ENCODE measurements at places on chromosomes 16 and 17.

DNA sequence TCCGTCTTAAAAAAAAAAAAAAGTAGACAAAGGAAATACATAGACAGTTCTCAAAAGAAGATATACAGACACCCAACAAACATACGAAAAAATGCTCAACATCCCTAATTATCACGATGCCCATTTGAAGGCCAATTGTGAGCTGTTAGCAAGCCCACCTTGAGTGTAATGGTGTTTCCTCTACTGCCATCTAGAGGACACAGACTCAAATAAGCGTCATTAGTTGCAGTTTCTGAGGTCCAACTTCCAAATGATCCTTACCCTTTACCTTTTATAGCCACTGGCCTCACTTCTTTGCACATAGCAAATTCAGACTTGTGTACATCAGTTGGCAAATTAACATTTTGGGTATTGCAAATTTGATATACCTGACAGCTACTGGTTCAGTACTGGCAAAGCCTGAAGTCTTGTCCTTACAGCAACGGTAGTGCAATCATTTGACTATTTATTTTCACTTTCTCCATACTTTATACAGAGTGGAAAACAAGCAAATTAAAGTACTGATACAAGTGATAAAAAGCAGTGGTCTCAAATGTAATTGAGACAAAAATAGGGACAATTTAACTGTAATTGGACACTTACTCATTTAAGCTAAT, 536.3 kb upstream of the EEF2KMT start:
- DNase-seq, result no peak

DNA sequence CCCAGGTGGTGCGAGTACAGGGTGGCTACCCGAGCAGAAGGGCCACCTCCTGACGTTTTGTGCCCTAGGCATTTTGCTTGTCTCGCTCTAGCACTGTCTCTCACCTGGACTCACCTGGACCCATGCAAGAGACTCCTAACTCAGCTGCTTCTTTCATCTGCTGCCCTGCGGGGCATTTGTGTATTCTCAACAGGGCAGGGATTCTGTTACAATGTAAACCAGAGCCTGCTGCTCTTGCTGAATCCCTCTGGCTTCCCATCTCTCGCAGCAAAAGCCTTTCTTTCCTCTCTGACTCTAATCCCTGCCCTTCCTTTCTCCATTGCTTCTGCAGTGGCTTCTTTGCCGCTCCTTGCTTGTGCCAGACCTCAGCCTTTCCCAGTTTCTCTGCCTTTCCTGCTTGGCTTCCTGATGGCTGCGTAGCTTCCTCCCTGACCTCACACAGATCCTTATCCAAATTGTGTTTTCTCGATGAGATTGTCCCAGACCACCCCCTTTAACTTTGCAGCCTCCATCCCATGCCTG, 10.2 kb downstream of the ARSG start:
- no peak for DNase-seq

DNA sequence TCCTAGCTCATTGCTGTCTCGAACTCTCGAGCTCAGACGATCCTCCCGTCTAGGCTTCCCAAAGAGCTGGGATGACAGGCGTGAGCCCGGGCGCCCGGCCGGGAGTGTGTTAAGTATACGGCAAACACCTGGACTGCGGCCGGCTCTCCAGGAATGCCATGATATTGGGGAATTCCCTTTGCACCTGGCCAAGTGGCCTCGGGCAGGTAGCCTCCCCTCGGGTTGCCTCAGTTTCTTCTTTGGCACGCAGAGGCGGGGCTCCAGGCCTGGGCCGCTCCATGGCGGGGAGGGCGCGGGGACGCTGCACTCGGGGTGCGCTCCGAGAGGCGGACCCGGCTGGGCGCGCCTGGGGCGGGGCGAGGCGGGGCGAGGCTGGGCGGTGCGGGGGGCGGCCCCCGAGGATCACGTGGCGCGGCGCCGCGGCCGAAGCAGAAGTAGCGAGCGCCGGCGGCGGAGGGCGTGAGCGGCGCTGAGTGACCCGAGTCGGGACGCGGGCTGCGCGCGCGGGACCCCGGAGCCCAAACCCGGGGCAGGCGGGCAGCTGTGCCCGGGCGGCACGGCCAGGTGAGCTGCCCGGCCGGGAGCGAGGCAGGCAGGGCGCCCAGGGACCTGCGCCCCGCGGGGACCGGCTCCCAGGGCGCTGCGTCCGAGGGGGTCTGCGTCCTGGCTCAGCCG, at the start of gene PLCG2:
Gene PLCG2, plus strand, starts transcription at position 431 of the 675 bp plus-strand sequence. CDS start 6,699 bp downstream, outside the sequence.
- peak; percentile 69 for DNase-seq

DNA sequence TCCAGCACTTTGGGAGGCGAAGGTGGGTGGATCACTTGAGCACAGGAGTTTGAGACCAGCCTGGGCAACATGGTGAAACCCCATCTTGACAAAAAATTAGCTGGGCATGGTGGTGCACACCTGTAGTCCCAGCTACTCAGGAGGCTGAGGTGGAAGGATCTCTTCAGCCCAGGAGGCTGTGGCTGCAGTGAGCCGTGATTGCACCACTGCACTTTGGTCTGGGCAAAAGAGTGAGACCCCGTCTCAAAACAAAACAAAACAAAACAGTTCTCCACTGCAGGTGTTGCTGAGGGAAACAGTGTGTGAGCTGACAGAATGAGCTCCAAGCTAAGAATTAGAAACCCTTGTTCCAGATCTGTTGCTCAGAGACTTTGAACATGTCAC, 35.2 kb upstream of the TBX2 start:
- DNase-seq, result no peak

DNA sequence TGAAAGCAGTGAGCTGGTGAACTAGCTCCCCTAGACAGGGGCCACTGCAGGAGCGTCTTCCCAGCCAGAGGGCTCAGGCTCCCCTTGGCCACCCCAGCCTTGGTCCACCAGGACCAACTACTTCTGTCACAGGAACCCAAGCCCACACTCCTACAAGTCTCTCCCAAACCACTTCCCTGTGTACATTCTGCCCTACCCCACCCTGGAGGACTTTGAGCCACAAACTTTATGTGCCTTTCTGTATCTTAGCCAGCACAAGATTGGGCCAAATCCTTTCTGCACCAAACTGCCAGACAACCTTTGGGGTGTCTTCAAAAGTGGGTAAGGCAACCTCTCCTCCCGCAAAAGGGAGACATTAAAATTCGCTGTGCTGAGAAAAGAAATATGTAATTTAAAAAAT, 31.6 kb downstream of the EFCAB5 start:
- DNase-seq, result no peak

- DNase-seq, result no peak
Observed at GRCh38 chr16:505479-506245, 21.9 kb upstream of the CAPN15 start.

GRCh38 chr17:50855708-50856330, 10.3 kb downstream of the TOB1 start:
- no peak for DNase-seq

DNA sequence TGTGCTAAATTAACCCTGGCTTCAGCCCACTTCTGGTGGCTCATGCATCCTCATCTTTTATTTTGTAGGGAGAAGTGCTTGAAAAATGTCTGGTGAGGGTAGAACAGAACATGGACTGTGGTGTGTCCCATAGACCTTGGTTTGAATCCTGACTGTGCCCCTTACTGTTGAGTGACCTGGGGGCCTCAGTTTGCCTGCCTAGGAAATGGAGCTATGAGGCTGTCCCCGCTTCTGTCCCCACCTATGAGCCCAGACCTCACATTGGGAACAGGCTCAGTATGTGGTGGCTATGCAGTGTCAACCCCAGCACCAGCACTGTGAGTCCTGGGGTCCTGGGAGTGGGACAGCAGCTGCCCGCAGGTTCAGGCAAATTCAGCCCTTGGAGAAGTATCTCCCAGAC, 186.3 kb upstream of the GSE1 start:
- DNase-seq, result no peak

DNA sequence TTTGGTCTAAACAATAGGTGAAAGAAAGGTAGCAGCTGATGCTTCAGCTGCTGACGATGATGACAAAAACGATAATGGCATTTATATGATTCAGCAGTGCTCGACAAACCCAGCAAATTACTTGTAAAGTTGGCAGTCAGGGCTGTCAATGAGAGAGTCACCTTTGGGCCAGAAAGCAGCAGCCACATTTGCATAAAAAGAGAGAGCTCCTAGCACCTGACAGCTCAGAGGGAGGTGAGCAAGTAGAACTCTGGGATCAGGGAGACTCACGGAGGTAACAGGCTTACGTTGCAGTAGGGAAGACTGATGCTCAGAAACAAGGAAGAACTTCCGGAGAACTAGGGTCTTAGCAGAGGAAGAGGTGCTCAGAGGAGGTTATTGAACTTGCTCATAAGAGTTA, 291.9 kb upstream of the ZFHX3 start:
- no peak for DNase-seq

- no peak for DNase-seq
Observed at GRCh38 chr17:2068031-2068518, 13.2 kb downstream of the HIC1 start.

GRCh38 chr17:32111141-32111771, 31.0 kb upstream of the RHOT1 start:
- peak; percentile 33 for DNase-seq

GRCh38 chr16:67349172-67349571, 22.6 kb downstream of the LRRC36 start:
- no peak for DNase-seq

GRCh38 chr17:1078831-1079561, 82.1 kb downstream of the TIMM22 start:
- DNase-seq, result no peak

GRCh38 chr16:57479205-57479975, 6.9 kb downstream of the DOK4 start:
- DNase-seq, result no peak

GRCh38 chr16:22727285-22728166, 86.4 kb upstream of the HS3ST2 start:
- no peak for DNase-seq

- no peak for DNase-seq
Observed at GRCh38 chr17:76672892-76673291, 29.3 kb upstream of the ST6GALNAC1 start.

- no peak for DNase-seq
Observed at GRCh38 chr16:50581845-50582244, 33.6 kb downstream of the NKD1 start.

GRCh38 chr17:53949473-53950090, 126.9 kb downstream of the KIF2B start:
- DNase-seq, result no peak

DNA sequence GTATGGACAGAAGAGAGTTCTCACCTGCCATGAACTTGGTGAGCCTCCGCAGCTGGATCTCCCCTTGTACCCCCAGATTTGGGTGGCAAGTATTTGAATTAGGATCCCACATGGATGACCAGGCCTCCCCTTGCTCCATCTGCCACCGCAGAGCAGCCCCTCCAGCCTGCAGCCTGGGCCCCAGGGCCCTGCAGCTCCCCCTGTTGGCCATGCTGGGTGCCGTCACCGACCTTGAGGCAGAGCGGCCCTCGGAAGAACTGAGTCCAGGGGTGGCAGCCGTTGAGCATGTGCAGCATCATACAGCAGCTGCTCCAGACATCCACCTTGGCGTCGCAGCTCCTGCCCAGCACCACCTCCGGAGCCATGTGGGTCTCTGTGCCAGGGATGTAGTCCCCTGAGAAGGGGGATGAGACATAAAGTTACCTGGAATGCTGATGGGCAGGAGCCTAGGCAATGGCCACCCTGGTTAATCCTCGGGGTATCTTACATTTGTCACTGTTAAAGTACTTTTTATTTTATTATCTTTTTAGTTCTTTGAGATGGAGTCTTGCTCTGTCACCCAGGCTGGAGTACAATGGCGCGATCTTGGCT, 9.0 kb upstream of the SPATA32 start:
- DNase-seq, result peak; percentile 61

DNA sequence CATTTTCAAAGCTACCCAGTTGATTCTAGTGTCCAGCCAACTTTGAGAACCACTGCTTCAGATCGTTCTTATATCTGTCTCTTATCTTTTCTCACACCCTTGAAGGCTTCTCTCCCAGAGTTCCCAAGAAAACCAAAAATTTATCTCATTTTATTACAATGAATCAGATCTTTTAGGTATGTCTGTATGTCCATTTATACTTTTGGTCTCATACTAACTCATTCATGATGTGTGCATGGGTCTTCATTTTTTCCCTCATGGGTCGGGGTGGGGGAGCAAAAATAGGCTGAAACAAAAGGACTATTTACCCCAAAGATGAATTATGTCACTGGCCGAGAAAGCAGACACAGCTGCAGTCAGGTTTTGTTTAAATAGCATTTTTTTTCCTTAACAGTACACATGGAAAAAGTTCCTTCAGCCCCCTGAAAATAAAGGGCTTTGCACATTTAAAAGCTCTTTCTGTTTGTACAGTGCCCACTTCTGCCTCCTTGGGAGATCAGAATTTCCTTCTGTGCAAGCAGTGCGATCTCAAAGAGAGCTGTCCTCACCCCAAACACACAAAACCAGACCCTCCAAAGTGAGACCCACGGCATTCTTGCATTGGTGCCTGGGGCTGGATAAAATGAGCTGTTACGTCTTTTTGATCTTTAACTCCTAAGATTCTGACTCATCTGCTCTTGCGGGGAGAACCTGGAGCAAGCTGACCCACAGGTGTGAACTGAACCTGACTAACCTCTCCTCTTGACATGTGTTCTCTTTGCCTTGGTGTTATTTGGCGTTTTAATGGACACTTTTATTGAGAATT, 251.2 kb upstream of the ELAC2 start:
- no peak for DNase-seq

- no peak for DNase-seq
Observed at GRCh38 chr17:19285213-19285900, 48.2 kb downstream of the EPN2 start.

DNA sequence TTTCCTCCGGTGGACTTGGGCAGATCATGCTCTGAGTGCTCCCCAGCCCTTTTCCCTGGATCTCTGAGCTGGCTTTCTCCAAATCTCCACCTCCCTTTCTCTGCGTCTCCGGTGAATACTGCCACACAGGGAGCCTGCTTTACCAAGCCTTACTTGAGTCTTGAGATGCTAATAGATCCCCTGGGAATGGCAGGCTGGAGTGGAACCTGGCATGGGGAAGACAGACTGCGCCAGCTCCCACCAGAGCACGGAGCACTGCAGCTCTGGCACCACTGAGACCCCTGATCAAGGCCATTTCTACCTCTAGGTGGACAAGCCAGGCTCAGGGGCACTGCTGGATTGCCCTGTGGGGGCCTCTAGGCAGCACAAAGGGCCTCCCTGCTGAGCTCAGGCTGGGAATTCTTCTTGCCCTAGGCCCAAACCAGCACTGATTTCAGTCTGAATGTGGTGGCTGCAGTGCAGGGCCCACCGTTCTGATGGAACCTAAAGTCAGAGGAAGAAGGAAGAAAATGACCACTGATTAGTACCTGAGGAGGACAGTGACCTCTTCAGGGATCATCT, 74.3 kb upstream of the CRHR1 start:
- no peak for DNase-seq

GRCh38 chr17:43211123-43211479, 574 bp upstream of the TMEM106A start:
- no peak for DNase-seq

DNA sequence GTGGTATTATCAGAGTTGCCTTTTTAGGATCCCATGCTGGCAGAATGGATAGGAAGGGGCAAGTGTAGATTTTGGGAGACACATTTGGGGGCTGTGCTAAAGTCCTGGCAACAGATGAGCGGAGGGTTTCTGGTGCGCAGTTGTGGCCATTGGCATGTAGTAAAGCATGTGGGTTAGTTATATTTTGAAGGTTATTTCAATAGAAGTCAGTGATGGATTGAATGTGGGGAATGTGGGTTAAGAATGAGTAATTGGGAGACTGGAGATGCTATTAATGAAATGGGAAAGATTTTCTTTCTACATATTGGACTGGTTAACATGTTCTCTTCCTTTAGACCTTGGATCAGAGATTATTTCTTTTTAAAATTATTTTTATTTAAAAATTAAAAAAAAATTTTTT, 10.0 kb downstream of the DUS2 start:
- DNase-seq, result no peak

- peak; percentile 69 for DNase-seq
Observed at GRCh38 chr17:45224671-45225050, 3.0 kb downstream of the FMNL1 start.

GRCh38 chr17:48636177-48637018, 10.2 kb upstream of the HOXB9 start:
- peak; percentile 82 for DNase-seq

GRCh38 chr16:54174201-54174600, 112.4 kb downstream of the IRX3 start:
- no peak for DNase-seq

Data from stimulated activated naive CD8-positive, alpha-beta T cell treated with anti-CD3 and anti-CD28 coated beads, Interleukin-15, amount 100 ng/mL, for 72 hours (primary cell).